CD4-positive, alpha-beta memory T cell (primary cell): ENCODE measurements at places on chromosomes 4 and X.

GRCh38 chr4:77652237-77652897 lies 46.7 kb downstream of the CXCL13 start:
- no peak for DNase-seq

DNA sequence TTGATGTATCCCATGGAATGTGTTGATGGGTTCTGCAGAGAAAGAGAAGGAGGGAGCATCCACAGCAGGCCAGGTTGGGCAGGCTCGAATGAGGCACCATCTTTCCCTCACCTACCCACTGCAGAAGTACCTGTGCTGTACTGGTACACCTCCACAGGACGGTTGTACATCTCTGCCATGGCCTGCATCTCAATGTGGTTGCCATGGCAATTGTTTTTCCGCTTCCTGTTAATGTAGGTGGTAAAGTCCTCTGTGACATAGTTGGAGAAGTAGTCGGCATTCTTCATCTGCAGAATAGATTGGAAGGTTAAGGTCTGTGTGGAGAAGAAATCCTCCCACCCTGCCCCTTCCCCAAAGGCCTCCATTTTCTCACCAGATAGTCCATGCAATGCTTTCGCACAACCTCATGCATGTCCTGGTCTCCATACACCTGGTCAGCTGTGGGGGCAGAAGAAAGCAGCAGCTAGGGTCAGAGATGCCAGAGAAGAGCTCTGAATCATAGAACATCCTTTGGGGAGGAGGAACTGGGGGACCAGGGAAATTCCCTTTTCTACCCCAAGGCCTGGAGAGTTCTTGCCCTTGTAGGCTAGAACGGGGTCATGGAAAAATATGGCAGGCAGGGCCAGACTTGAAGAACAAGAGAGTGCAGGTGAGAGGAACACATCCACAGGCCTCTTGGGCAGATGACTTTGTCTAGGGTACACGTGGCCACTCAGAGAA lies 15.9 kb upstream of the PIM2 start:
- DNase-seq = peak; percentile 84

GRCh38 chr4:98612318-98613250 lies 45.8 kb downstream of the TSPAN5 start:
- DNase-seq = no peak

DNA sequence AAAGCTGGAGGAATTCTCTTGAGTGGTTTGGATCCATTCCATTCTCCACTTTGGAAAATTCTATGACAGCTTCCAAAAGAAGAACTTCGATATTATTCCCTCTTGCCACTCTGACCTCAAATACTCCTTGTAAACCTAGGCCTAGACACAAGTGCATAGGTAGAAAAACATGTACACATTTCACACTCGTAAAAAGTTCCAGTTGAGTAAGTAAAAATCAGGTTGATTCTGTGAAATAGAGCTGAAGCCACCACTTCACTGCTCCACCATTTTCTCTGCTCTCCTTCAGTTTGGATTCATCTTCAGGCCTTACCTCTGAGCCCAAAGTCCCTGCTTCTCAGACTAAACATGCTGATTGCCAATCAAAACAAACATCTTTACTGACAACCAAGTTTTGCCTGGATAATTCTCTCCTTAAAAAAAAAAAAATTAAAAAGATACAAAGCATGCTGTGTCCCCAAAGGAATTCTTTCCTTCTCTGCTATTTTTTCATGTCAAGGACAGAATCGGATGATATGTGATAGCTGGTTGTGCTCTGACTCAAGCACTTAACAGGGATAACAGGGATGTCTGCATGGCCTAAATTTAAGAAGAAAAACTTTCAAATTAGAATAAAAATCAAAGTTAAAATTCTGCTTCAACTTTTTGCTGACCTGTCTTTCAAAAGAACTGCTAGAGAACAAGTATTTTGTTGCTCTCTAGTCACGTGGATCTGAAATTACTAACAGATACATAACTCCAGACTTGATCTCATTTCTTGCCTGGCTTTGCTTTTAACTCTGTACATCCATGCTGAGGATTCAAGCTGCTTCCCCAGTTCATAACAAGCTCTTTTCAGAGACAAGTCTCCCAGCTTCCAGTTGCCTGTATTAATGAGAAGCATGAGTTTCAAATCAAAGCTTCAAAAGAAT lies 420.9 kb upstream of the INTU start:
- no peak for DNase-seq

DNA sequence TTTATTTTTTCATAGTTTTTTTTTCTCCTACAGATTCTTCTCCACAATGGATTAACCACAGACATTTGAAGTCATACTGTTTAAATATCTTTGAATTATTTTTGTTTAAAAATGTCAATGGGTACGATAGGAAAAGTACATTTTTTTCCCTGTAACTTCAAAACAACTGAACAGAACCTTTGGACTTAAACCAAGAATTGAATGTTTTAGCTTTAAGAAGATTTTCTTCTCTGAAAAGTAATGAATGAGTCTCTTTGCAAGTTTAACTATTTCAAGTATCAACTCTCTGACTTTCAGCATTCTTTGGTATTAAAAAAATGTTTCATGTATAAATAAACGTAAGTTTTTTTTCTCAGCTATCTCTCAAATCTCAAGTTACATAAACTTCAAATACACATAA lies 364.3 kb downstream of the FBXO8 start:
- no peak for DNase-seq

DNA sequence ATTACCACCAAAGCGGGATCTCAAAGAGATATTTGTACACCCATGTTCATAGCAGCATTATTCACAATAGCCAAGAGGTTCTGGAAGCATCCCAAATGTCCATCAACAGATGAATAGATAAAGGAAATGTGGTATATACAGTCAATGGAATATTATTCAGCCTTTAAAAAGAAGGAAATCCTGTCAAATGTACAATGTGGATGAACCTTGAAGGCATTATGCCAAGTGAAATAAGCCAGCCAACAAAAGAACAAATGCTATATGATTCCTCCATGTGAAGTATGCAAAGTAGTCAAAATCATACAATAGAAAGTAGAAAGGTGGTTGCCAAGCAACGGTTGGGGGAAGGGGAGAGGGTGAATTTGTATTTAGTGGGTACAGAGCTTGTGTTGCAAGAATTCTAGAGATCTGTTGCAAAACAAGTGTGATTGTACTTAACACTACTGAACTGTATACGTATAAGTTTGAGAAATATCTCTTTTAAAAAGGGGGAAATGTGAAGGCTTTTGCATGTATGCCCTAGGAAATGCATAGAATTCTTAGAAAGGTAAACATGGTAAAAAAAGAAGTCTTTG lies 5.0 kb upstream of the ZRSR2 start:
- no peak for DNase-seq

GRCh38 chr4:25106363-25107151 lies 53.7 kb downstream of the SEPSECS start:
- no peak for DNase-seq

DNA sequence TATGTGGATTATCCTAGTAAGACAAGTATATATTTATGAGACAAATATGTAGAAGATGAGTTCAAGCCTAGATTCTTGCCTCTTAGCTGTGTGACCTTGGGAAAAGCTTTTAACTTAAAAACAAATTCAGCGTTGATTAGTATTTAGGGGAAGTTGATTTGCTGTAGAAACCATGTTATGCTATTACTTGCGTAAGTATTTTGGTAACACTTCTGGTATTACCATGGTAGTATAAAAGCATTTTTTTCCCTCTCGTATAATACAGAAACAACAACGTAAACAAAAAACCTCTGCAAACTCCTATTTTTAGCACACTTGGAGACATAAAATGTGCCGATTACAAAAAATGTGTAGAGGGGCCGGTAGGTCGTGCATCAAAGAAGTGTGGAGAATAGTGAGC lies 33.2 kb downstream of the STAG2 start:
- no peak for DNase-seq

DNA sequence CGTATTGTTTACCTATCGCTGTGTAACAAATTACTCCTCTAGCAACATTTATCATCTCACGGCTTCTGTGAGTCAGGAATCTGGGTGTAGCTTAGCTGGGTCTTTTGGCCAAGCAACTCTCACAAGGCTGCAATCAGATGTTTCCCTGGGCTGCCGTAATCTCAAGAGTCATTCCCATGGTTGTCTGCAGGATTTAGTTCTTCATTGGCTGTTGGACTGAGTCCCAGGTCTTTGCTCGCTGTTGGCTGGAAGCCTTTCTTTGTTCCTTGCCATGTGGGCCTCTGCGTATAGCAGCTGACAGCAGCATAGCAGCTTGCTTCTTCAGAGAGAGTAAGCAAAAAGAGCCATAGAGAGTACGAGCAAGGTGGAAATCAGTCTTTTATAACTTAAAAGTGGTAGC lies 16.8 kb downstream of the POLR2B start:
- DNase-seq = no peak

DNA sequence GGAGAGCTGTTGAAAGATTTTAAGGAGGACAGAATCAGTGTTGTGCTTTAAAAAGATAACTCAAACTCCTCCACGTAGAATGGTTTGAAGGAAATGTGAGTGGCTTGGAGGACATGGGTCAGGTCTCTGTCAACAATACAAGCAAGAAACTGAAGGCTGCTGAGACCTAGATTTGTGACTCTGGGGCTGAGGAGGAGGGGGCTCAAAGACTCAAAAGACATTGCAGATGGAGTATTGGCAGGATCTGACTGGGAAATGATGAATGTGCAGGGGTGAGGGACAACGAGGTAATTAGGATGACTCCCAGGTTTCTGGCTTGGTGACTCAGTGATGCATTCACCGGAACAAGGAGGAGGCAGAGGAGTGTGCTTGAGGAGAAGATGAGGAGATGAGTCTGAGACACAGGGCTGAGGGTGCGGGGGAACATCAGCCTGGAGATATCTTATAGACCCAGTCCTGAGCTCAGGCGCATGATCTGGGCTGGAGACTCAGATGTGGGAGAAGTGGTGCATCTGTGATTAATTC lies 3.3 kb upstream of the RPS4X start:
- no peak for DNase-seq

DNA sequence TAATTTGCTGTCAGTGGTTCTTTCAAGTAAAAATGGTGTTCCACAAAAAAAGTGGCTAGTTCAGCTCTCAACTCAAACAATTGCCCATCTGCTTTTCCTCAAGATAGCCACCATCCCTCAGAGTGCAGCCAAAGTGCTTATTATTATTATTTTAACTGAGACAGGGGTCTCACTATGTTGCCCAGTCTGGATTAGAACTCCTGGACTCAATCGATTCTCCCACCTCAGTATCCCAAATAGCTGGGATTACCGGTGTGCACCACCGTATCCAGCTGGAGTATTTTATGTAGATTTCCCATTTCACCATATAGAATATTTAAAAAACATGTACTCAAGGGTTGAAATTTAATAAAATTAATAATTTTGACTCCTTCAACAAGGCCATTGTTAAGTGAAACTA lies 62.1 kb upstream of the USP9X start:
- no peak for DNase-seq

GRCh38 chrX:154321594-154321993 lies 26.0 kb downstream of the TKTL1 start:
- no peak for DNase-seq

DNA sequence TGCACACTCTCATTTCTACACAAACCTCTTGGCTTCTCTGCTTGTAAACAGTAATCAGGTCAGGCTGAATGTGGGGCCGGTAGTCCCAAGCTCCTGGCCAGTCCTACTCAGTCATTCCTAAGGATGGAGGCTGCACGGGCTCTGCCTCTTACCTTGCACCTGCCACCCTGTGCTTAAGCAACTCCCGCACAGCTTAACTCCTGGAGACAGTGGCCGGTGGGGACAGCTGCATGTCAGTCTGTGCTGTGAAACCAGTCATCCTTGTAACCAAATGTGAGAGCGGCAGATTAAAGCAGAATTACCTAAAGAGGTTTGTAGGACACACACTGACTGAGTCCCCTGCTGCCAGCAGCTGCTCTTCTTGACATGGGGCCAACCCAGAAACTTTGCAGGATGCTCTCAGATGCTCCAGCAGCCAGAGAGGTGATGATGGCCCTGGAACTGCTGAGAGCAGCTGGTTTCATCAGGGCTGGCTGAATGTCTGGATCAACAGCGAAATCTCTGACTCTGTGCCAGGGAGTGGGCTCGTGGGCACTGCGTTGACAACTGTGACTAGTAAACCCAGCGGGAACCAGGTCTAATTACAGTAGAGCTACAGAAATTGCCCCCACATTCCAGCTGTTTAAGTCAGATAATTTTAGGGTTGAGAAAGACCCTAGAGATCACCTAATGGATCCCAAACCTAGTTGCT lies 123.7 kb downstream of the ANAPC4 start:
- no peak for DNase-seq

- DNase-seq = no peak
Measured at GRCh38 chr4:169996379-169997240, 29.6 kb downstream of the MFAP3L start.

DNA sequence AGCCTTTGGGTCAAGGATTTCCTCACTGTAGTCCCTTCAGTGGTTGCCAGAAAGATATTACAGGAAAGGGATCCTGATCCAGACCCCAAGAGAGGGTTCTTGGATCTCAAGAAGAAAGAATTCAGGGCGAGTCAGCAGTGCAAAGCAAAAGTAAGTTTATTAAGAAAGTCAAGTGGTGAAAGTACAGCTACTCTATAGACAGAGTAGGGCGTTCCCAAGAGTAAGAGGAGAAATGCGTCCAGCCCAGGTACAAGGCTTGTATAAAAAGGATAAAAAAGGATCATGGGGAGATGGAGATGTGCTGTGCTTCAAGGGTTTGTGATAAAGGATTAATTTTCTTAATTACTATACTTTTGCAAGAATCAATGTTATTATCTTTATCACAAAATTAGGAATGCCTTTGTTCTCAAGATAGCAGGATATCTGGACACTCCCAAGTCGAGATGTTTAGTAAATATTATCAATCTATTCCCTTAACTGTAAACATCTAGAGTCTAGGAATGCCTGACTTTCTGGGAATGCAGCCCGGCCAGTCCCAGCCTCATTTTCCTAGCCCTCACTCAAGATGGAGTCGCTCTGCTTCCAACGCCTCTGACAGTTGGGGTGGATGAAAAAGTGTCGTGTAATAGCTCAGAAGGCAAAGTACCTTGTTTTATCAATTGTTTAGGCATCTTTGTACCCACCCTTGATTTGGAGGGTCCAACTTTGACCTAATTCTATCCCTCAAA lies 360.7 kb downstream of the GPM6A start:
- no peak for DNase-seq

DNA sequence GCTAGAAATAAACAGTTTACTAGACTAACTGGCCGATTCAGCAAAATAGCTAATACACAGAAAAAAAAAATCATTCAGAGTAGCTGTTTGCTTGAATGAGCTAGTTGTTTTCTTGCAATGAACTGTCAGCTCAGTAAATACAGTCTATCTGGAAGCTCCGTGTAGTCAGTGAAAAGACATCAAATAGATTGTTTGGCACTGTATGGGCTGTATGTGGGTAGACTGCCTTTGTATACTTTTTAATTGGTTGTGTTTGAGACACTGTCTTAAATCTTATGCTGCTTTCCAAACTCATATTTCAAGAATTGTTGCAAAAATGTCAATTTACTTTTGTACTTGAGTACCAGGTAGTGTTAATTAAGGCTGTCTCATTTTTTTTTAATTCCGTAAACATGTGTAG lies 61.6 kb upstream of the GPR174 start:
- no peak for DNase-seq

GRCh38 chrX:39852491-39852890 lies 245.3 kb downstream of the BCOR start:
- no peak for DNase-seq

DNA sequence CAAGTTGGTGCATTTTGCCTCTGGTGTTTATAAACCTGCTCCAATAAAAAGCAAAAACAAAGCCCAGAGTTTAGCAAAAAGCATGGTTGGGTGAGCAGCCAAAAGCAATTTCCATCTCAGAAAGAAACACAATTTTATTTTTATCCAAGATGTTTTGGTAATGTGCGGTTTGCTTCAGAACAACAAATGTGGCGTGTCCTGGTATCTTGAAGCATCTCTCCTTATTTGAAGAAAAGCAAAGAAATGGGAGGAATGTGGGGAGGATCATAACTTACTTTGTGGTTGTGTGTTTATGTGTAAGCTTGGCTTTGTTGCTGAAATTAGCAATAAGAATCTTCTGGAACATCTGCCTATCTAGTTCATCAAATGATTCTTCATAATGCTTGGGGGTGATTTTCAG lies 88.3 kb upstream of the DDX3X start:
- DNase-seq = no peak
